Osteoblast (primary cell): ENCODE measurements at places on chromosomes 7 and 10. TPM values are rescaled to one million over a fixed set of nuclear protein-coding genes. Genes with fewer than 3 reads are reported as not detected.

GRCh38 chr10:51141010-51141409 is 66.7 kb downstream of the PRKG1 start:
- no peaks in the 10 kb centered on the region for H3K27me3 ChIP-seq
- DNase-seq: no peak
- H3K4me3 ChIP-seq: no peak overlapping the region
- H3K4me1 ChIP-seq: peaks cover 13% of the 10 kb centered on the region

DNA sequence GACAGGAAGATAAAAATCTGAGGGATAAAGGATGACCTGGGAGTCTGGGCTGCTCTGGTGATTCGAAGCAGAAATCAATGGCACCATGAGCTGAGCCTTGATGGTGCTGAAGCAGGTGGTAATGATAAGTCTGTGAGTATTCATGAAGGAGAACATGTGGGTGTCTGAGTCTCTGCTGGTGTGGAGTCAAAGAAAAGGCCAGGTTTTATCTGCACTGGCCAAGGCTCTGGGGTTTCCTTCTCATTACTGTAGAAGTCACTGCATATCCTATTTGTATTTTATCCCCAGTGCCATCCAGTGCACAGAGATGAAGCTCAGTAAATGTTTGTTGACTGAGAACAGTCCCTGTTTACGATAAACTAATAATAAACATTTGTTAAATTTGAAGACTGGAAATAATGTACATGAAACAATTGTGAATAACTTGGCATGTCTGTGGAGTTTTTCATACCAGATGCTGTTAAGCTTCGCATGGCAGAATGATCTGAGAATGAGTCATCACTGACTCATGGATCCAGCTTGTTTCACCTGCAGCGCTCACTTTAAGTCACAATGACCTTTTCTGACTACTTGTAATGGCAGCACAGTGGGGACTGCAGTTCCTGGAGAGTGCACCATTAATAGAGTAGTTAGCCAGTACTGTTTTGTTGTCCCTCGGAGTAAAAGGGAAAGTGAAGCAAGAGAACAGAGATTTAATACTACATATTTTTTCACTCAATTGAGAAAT is 538.5 kb downstream of the HTR7 start:
- no peaks in the 10 kb centered on the region for H3K36me3 ChIP-seq
- no peaks in the 10 kb centered on the region for H3K27me3 ChIP-seq
- peaks cover 14% of the 10 kb centered on the region for H3K4me1 ChIP-seq
- no peak for DNase-seq
- H3K4me3 ChIP-seq: peak overlapping the region; percentile 34

GRCh38 chr10:29622382-29622922 is 12.3 kb downstream of the SVIL start:
- no peaks in the 10 kb centered on the region for H3K27me3 ChIP-seq
- no peaks in the 10 kb centered on the region for H3K36me3 ChIP-seq
- H3K4me1 ChIP-seq: peaks cover 23% of the 10 kb centered on the region
- DNase-seq: no peak

DNA sequence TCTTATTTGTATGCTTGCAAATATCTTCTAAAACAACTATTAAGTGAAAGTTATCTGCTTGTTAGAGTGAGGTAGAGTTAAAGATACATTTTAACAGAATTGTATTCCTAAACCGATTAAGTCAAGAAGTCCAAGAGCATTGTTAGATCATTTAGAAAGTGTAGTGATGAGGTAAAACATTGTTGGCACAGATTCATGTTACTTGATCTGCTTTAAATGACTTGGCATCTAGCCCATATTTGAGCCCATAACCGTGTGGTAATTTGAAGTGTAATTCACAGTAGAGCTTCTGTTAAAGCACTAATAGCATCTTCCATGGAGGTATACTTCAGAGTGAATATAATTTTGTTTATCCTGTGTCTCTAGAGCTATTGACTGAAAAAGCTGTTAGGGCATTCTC is 62.1 kb downstream of the PTEN start:
- H3K36me3 ChIP-seq: no peaks in the 10 kb centered on the region
- H3K27me3 ChIP-seq: no peaks in the 10 kb centered on the region
- no peak overlapping the region for H3K4me3 ChIP-seq
- DNase-seq: no peak

The FBH1 gene
- total RNA-seq: 80.2 and 93.7 TPM in 2 replicates

- peaks cover 68% of the 10 kb centered on the region for H3K4me1 ChIP-seq
- peak overlapping the region; percentile 54 for H3K4me3 ChIP-seq
- H3K27ac ChIP-seq: peak overlapping the region; percentile 99
- H3K27me3 ChIP-seq: no peaks in the 10 kb centered on the region
- no peak for DNase-seq
Observed at GRCh38 chr7:135744938-135745702, 3.5 kb downstream of the FAM180A start.

- H3K4me1 ChIP-seq: peaks cover 28% of the 10 kb centered on the region
- H3K27me3 ChIP-seq: no peaks in the 10 kb centered on the region
- no peaks in the 10 kb centered on the region for H3K36me3 ChIP-seq
Observed at GRCh38 chr10:74824900-74825370, 1.5 kb upstream of the KAT6B start.

- H3K36me3 ChIP-seq: no peaks in the 10 kb centered on the region
- no peak overlapping the region for H3K4me3 ChIP-seq
- peaks cover 30% of the 10 kb centered on the region for H3K27me3 ChIP-seq
Observed at GRCh38 chr10:69786791-69787190, 14.9 kb upstream of the COL13A1 start.

The C10orf62 gene
- 0.29 and 0.36 TPM in 2 replicates for total RNA-seq

The GPR26 gene
- not detected in 2 replicates for total RNA-seq

The RAMP3 gene
- not detected in 2 replicates for total RNA-seq

DNA sequence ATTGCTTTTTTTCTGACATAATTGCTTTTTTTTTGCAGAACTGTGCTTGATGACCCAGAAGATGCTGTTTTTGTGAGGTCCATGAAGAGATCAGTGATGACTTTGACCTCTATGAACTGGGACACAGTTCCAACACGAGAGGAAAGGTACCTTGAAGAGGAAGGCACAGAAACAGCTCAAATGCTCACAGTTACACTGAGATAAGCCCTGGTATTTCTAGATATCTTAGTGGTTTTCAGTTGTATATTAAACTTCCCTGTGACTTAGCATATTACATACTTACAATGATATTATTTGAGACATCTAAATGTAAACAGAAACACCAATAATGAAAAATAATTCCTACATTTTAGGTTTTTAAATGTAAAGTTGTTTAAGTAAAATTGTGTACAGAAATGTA is 54.7 kb downstream of the LRRC72 start:
- no peaks in the 10 kb centered on the region for H3K36me3 ChIP-seq
- no peaks in the 10 kb centered on the region for H3K27me3 ChIP-seq
- no peak for DNase-seq
- H3K27ac ChIP-seq: no peak overlapping the region

The ZC3HAV1L gene
- total RNA-seq: 17.1 and 17.4 TPM in 2 replicates

The SEPTIN7 gene
- total RNA-seq: 178 and 191 TPM in 2 replicates

- DNase-seq: peak; percentile 42
- H3K27ac ChIP-seq: no peak overlapping the region
- no peaks in the 10 kb centered on the region for H3K27me3 ChIP-seq
- H3K4me3 ChIP-seq: no peak overlapping the region
- H3K36me3 ChIP-seq: no peaks in the 10 kb centered on the region
Observed at GRCh38 chr10:129075508-129075907, 391.5 kb upstream of the MGMT start.

The HSPA12A gene
- 10.0 and 10.9 TPM in 2 replicates for total RNA-seq

The HECW1 gene
- 2.9 and 6.5 TPM in 2 replicates for total RNA-seq

The FOXI2 gene
- total RNA-seq: not detected in 2 replicates

The PNLIPRP1 gene
- total RNA-seq: not detected in 2 replicates

The DOCK4 gene
- 31.5 and 31.8 TPM in 2 replicates for total RNA-seq

- no peaks in the 10 kb centered on the region for H3K27me3 ChIP-seq
- peaks cover 50% of the 10 kb centered on the region for H3K36me3 ChIP-seq
- DNase-seq: peak; percentile 71
- H3K4me3 ChIP-seq: no peak overlapping the region
- peaks cover 11% of the 10 kb centered on the region for H3K4me1 ChIP-seq
Observed at GRCh38 chr10:87740254-87740655, 77.8 kb downstream of the ATAD1 start.

The TAS2R41 gene
- total RNA-seq: not detected in 2 replicates

GRCh38 chr7:51430480-51431086 is 114.0 kb upstream of the COBL start:
- H3K36me3 ChIP-seq: no peaks in the 10 kb centered on the region
- no peak overlapping the region for H3K4me3 ChIP-seq
- no peak overlapping the region for H3K27ac ChIP-seq
- DNase-seq: peak; percentile 63
- H3K4me1 ChIP-seq: no peaks in the 10 kb centered on the region
- no peaks in the 10 kb centered on the region for H3K27me3 ChIP-seq

DNA sequence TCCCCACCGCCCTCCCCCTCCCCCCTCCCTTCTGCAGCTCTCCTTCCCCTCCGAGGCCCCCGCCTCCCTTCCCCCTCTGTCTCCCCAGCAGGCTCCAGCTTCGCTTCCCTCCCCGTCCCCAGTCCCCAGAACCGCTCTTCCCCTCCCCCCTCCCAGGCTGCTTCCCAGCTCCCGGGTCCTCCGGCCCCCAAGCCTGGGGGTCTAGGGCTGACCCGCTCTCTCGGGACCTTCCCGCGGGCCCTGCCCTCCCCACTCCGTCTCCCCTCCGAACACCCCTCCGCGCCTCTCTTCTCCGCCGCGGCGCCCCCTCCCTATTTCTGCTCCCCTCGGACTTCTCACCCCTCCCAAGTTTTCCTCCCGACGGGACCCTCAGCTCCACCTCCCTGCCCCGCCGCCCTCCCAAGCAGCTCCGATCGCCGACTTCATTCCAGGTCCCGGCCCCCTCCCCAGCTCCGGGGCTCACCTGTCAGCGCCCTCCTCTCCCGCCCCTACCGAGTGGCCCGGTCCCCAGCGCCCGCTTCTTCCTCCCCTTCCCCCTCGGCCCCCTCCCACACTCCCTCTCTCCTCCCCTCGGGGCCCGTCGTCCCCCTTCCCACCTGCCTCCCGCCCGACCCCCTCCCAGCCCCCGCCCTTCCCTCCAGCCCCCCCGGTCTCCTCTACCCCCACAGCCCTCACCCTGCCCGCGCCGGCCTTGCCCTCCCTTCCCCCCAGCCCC is 990 bp downstream of the ZNF467 start:
- no peak overlapping the region for H3K27ac ChIP-seq
- H3K27me3 ChIP-seq: peaks cover 41% of the 10 kb centered on the region
- peak overlapping the region; percentile 48 for H3K4me3 ChIP-seq
- DNase-seq: no peak
- no peaks in the 10 kb centered on the region for H3K36me3 ChIP-seq

DNA sequence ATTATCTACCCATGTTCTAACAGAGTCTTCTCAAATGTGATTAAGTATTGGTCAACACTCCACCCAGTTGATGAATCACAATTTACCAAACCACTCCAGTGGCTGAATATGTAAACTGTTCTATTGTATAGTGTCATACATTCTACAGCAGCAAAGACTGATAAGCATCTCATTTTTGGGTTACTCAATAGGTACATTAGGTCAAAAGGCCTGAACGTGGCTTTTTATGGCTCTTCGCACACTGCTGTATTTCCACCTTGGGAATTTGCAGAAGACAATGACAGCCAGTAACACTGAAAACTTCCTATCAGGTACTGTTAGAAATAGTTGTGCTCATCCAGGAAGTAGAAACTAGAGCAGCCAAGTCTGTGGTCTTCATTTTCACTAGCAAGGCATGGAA is 166.9 kb downstream of the GLI3 start:
- no peak overlapping the region for H3K4me3 ChIP-seq
- no peaks in the 10 kb centered on the region for H3K27me3 ChIP-seq
- no peak for DNase-seq
- peaks cover 14% of the 10 kb centered on the region for H3K4me1 ChIP-seq

DNA sequence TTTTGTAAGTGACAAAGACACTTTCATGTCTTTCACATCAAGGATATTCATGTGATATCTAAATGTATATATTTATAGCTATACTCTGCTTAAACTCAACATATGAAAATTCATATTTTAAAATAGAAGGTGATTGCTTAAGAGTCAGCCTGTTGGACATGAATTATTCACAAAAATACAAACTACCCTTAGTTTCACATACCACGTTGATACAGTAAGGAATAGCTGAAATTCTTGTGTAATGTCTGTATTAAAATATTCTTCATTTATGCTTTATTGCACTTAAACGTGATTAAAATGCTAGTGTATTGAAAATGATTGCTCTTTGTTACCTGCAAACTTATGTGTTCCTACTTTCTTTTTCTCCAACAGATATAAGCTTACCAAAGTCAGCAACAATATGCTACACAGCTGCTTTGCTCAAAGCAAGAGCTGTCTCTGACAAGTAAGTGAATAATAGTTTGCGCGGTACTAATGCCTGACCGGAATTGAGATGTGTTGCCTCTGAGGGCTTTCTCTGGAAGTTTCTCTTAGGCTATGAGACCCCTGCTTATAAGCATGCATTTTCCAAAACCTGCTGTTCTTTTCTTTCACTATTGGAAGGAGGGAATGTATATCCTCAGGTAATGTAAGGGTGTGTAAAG is 133.8 kb downstream of the WNT2 start:
- no peak overlapping the region for H3K27ac ChIP-seq
- H3K4me1 ChIP-seq: peaks cover 39% of the 10 kb centered on the region
- no peaks in the 10 kb centered on the region for H3K27me3 ChIP-seq
- H3K4me3 ChIP-seq: no peak overlapping the region
- no peaks in the 10 kb centered on the region for H3K36me3 ChIP-seq

DNA sequence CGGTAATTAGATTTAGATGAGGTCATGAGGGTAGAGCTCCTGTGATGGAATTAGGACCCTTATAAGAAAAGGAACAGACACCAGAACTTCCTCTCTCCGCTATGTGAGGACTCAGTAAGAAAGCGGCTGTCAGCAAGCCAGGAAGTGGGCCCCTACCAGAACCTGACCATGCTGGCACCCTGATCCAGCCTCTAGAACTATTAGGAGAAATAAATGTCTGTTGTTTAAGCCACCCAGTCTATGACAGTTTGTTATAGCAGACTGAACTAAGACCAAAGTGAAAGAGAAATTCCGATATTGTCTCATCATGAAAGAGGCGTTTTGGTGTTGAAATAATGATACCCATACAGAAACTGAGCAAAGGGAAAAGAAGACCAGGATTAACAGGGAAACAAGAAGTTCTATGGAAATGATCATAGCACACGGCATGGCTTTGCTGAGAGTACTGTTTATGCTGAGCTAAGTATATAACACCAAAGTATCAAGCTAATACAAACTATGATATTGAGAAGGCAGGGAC is 9.2 kb downstream of the CLEC2L start:
- H3K4me3 ChIP-seq: no peak overlapping the region
- no peaks in the 10 kb centered on the region for H3K36me3 ChIP-seq
- peaks cover 4% of the 10 kb centered on the region for H3K4me1 ChIP-seq
- peaks cover 33% of the 10 kb centered on the region for H3K27me3 ChIP-seq
- DNase-seq: no peak

- DNase-seq: no peak
- H3K4me3 ChIP-seq: no peak overlapping the region
- H3K4me1 ChIP-seq: peaks cover 5% of the 10 kb centered on the region
Observed at GRCh38 chr7:96837593-96837992, 127.9 kb upstream of the SEM1 start.

- H3K4me1 ChIP-seq: no peaks in the 10 kb centered on the region
- no peak overlapping the region for H3K27ac ChIP-seq
- H3K27me3 ChIP-seq: no peaks in the 10 kb centered on the region
- peak; percentile 50 for DNase-seq
Observed at GRCh38 chr7:130114776-130115175, 44.4 kb downstream of the KLHDC10 start.
